AG09309 (cell line): ENCODE measurements at places on chromosomes 3 and 15.

DNA sequence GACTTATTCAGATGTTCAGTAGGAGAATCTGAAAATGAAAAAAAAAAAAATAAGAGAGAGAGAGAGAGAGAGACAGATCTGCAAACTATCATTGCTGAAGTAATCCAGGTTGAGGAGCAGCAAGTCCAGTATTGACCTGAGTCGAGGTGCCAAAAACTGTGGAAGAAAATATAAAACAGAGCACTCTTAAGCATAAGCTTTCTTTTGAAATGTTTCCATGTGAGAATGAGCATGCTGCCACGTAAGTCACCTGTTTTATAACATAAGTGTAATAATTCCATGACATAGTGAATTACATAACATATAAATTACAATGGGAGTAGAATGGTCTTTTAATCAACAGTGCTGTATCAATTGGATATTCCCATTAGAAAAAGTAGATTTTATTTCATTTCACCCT lies 218.2 kb downstream of the BCHE start:
- DNase-seq, result no peak

DNA sequence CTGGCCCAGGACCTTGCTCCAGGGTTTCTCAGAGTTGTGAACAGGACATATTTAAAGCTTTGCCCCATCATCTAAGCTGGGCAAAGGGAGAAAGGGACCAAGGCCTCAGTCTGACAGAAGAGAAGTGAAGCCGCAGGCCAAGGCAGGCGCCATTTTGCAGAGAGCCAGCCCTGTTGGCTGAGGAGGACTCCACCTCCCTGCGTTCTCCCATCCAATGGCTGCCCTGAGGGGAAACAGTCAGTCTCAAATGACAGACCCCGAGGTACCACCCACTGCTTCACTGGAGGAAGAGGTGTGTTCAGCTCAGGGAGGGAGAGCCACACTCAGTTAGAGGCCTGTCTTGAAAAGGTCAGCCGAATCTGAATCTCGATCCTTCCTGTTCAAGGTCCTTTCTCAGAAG lies 86.1 kb downstream of the ADAMTS17 start:
- no peak for DNase-seq

- DNase-seq, result no peak
Measured at GRCh38 chr3:185983495-185984141, 45.8 kb upstream of the TRA2B start.

DNA sequence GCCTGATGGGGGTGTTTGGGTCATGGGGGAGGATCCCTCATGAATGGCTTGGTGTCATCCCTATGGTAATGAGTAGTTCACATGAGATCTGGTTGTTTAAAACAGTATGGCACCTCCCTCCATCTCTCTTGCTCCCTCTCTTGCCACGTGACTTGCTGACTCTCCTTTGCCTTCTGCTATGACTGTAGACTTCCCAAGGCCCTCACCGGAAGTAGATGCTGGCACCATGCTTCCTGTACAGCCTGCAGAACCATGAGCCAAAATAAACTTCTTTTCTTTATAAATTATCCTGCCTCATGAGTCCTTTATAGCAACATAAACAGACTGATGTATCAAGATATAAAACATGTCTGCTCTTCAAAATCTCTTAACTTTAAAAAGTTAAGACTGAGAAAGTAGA lies 96.1 kb downstream of the TFDP2 start:
- DNase-seq, result no peak

DNA sequence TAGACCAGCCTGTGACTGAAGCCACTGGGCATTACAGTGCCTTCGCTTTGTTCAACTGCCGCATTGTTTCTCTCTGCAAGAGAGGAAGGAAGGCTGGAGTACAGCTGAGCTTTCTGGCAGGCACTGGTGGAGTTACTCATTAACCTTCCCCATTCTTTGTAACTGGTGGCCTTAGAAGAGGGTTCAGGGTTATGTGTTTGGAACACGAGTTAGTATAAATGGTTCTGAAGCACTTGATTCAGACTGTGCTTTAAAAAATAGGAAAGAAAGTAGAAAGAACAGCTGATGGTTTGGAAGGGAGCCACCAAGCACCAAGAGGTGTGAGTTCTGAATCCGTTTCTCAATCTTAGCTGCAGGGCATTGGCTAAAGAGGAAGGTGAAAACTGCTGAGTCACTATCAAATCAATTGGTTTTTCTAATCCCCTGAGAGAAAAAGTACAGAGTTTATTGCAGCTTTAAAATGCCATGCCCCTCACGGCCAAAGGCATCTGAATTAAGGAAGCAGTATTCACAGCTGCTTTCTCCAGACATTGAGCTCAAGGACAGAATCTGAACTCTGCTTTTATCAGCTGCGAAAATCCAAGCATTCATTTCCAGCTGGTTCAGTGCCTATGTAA lies 3.6 kb downstream of the HGD start:
- peak; percentile 62 for DNase-seq

DNA sequence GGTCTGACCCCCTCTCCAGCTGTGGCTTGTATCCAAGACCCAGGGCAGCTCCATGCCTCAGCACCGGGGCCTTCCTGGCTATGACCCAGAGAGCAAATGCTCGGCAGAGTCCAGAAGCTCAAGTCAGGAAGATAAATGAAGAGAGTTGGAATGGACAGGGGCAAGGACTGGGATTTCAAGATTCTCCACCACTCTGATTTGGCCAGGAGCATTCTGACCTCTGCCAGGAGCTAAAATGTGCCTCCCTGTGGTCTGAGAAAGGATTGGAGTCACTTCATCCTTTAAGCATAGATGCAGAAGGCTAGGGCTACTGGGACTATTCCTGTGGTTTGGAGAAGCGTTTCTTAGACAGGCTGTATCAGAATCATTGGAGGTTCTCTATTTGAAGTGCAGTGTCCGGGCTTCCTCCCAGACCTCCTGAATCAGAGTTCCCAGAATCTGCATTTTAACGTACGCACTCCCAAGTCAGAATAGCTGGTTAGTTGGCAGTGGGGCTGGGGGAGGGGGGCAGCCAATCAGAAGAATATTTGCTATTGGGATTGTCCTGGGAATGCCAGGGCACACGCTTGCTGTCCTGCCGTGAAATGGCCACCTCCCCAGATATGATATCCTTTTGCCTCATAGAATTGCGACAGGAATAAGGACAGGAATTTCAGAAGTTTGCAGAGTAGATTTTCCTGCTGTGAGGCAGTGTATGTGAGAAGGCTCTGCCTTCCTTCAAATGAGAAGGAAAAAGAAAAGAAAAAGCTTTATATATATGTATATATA lies 57.4 kb downstream of the HRH1 start:
- DNase-seq, result no peak

- DNase-seq, result no peak
Measured at GRCh38 chr3:58661836-58662420, 4.6 kb downstream of the FAM3D start.

DNA sequence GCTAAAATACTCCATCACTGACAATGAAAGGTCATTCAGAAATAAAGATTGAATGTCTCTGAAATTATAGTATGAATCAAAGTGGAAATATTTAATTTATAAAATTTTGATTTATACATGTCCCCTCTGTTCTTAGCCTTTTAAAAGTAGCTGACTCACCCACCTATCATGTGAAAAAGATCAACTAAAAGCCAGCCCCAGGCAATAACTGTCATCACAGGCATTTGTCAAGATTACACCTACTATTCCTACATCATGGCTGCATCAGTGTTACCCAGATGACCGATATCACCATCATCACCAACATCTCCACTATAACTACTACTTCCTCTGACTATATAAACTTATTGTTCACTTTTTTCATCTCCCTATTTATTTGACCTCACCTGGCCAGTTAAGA lies 14.3 kb upstream of the PIK3R4 start:
- no peak for DNase-seq

- no peak for DNase-seq
Measured at GRCh38 chr15:71129669-71130068, 14.4 kb downstream of the THSD4 start.

GRCh38 chr15:29208352-29208751 lies 61.3 kb downstream of the NSMCE3 start:
- DNase-seq, result no peak

GRCh38 chr3:11982341-11982941 lies 21.7 kb upstream of the SYN2 start:
- no peak for DNase-seq

- DNase-seq, result no peak
Measured at GRCh38 chr15:82828075-82828474, 18.6 kb downstream of the WHAMM start.

DNA sequence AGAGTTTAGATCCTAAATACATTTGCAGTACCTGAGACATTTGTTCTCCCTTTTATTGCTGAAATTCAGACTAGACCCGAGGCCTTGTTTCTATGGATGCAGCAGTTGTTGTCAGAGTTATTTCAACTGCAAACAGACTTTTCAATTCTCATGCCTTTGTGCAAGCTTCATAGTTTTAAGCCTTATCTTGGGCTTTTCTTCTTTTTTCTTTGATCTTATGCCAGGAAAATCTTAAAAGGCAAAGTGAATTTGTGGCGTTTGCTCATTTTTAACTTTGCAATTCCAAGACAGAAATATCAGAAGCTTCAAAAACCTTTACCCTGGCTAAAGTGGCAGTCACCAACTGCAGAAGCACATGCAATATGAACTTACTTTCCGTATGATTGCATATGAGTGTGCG lies 576.7 kb downstream of the DIPK2A start:
- DNase-seq, result no peak

DNA sequence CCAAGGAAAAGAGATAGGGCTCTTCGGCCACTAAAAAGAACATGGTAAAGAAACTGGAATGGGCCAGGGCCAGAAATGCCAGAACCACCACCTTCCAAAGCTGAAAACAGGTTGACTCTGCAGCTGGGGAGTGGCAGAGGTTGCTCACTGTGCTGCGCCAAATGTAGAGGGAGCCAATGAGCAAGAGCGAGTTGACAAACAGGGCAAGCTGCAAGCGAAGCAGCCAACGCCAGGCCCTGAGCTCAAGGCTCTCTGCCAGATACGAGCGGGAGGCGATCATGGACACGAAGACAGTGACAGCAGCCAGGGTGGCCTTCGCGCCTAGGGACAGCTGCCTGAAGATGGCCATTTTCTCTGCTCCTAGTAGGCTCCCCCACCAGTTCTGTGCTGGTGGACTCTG lies 3.1 kb downstream of the GLB1 start:
- DNase-seq, result no peak

DNA sequence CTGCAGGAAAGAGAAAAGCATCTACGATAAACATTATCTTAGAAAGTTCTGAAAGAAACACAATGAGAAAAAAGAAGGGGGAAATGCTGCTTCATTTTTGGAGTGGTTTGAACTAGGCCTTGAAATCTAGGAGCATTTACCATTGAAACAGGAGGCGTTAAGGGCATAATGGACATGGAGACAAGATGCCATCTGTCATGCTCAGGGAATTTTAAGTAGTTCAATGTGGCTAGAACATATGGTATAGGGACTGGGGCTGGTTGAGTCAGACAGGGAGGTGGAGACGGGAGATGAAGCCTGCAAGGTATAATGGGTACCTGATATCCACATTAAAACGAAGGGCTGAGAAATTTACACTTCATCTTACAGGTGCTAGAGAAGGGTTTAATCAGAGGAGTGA lies 10.4 kb upstream of the PLAAT1 start:
- DNase-seq, result no peak

GRCh38 chr15:101128221-101129015 lies 123.4 kb downstream of the CHSY1 start:
- DNase-seq, result peak; percentile 96

- DNase-seq, result no peak
Measured at GRCh38 chr15:60898896-60899295, 330.2 kb downstream of the RORA start.

GRCh38 chr3:51817375-51817774 lies 38.3 kb upstream of the IQCF6 start:
- no peak for DNase-seq

DNA sequence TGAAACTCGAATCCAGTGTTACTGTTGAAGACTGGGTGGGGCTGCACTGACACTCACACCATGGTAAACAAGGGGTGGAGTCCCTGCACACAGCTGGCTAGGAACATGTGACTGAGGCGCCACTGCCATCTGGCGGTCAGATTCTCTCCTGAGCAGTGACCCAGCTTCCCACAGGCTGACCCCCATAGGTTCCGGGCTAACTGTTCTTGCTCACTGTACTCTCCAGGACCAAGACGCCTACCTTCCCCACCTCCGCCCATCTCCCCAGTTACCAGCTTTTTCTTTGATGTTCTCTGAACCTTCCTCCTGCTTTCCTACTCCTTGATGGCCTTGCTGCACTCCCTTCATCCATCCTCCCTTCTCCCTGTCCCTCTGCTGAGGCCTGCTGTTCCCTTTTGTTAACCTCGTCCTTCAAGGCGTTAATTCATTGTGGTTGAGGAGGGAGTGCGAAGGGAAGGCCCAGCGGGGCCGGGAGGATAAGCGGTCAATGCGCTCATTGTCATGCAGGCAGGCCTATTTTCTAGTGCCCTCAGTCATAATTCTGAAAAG lies 115.2 kb downstream of the ATP8B4 start:
- peak; percentile 61 for DNase-seq

DNA sequence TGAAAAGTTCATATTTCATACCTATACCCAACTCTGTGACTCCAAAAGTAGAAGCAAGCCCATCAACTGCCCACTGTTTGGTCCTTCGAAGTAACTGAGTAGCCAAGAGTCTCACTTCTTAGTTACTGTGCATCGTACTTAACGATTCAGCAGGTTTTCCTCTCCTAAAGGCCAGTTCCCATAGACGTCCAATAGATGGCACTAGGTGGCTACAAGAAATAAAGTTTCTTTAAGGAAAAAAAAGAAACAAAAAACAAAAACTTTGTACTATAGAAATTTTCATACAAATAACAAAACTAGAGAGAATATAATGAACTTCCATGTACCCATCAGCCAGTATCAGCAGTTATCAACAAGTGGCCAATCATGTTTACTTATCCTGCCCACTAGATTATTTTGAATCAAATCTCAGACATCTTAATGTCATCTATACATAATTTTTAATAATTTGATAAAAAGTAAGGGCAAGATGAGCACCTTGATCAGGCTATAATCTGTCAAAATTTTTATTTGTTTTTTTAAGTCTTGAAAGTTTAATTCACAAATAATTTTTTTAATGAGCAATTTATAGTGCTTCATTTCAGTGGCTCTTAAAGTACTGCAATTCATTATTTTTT lies 63.8 kb upstream of the ACP3 start:
- DNase-seq, result peak; percentile 23

GRCh38 chr3:37907906-37908305 lies 46.2 kb downstream of the CTDSPL start:
- DNase-seq, result no peak

- peak; percentile 41 for DNase-seq
Measured at GRCh38 chr3:187807086-187807862, 62.0 kb upstream of the BCL6 start.

- DNase-seq, result no peak
Measured at GRCh38 chr3:185381320-185382058, 18.6 kb downstream of the MAP3K13 start.

- no peak for DNase-seq
Measured at GRCh38 chr3:25558121-25558520, 106.6 kb downstream of the TOP2B start.

- DNase-seq, result no peak
Measured at GRCh38 chr15:67744331-67745072, 80.8 kb upstream of the SKOR1 start.

- DNase-seq, result peak; percentile 16
Measured at GRCh38 chr15:83205725-83206324, 1.8 kb downstream of the HDGFL3 start.

GRCh38 chr3:77620009-77620408 lies 580.1 kb downstream of the ROBO2 start:
- peak; percentile 39 for DNase-seq

DNA sequence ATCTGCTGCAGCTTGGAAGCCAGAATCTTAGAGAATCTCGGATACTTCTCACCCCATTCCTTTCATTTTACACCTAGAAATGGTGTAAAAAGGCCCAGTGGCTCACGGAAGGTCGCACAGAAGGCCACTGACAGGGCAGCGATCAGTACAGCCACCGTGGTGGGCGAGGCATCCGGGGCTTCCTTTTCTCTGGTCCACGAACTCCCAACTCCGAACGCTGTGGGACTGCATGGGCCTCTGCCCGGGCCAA lies 36.3 kb upstream of the POLG start:
- no peak for DNase-seq
